Right atrium auricular region (tissue), 2 donors: ENCODE measurements at places on chromosomes 16 and 17. TPM values are rescaled to one million over a fixed set of nuclear protein-coding genes. Genes with fewer than 3 reads are reported as not detected.

GRCh38 chr16:68374246-68374805 is 63.5 kb downstream of the PRMT7 start:
- H3K4me1 ChIP-seq = no peaks in the 10 kb centered on the region
- no peak overlapping the region for H3K4me3 ChIP-seq
- H3K27me3 ChIP-seq = no peaks in the 10 kb centered on the region
- no peak overlapping the region for H3K27ac ChIP-seq

- H3K27ac ChIP-seq = no peak overlapping the region
- no peaks in the 10 kb centered on the region for H3K27me3 ChIP-seq
- H3K4me3 ChIP-seq = no peak overlapping the region
- DNase-seq = no peak
- H3K36me3 ChIP-seq = no peaks in the 10 kb centered on the region
These were observed 45.2 kb downstream of the TMEM100 start for GRCh38 chr17:55677446-55677845.

The ACSM2A gene
- total RNA-seq = not detected

The LMF1 gene
- 11.9 TPM for total RNA-seq

GRCh38 chr16:12235110-12235509 is 258.6 kb downstream of the SNX29 start:
- no peaks in the 10 kb centered on the region for H3K36me3 ChIP-seq
- H3K4me3 ChIP-seq = no peak overlapping the region
- no peaks in the 10 kb centered on the region for H3K4me1 ChIP-seq
- no peak overlapping the region for H3K27ac ChIP-seq
- no peaks in the 10 kb centered on the region for H3K27me3 ChIP-seq
- DNase-seq = no peak

GRCh38 chr16:64358291-64358690 is 763.6 kb downstream of the CDH11 start:
- no peak overlapping the region for H3K4me3 ChIP-seq
- no peaks in the 10 kb centered on the region for H3K27me3 ChIP-seq
- DNase-seq = no peak
- no peaks in the 10 kb centered on the region for H3K4me1 ChIP-seq
- H3K36me3 ChIP-seq = no peaks in the 10 kb centered on the region

DNA sequence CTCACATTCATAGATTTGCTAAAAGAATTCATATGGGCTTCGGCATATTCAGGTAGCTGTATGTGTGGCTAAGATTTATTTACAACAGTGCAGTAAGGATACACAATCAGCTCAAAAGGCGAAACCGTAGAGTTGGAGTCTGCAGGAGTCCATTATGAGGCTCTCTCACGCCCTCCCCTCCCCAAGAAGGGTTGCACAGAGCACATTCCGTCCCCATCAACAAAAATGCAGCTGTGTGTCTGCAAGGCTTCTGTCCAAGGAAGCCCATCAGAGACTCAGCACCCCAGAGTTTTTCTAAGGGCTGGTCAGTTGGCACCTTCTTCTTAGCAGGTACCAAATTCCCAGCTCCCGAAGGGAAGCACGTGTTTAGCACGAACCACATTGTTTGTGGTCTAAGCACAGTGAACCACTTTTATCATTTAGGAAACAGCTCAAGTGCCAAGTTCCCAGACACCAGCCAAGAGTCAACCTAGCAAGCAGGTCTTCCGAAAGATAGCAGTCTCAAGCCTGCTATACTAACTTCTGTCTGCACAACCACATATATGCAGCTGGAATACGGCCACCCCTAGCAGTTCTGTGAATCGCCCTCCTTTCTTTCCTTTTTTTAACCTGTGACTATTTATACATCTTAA is 28.5 kb upstream of the MEAK7 start:
- peaks cover 34% of the 10 kb centered on the region for H3K4me1 ChIP-seq
- H3K4me3 ChIP-seq = no peak overlapping the region
- DNase-seq = no peak
- peak overlapping the region; percentile 71 for H3K27ac ChIP-seq
- H3K36me3 ChIP-seq = no peaks in the 10 kb centered on the region
- H3K27me3 ChIP-seq = no peaks in the 10 kb centered on the region

GRCh38 chr16:63410594-63410993 is 1374.4 kb upstream of the CDH8 start:
- no peaks in the 10 kb centered on the region for H3K4me1 ChIP-seq
- no peaks in the 10 kb centered on the region for H3K36me3 ChIP-seq
- H3K4me3 ChIP-seq = no peak overlapping the region
- DNase-seq = no peak

DNA sequence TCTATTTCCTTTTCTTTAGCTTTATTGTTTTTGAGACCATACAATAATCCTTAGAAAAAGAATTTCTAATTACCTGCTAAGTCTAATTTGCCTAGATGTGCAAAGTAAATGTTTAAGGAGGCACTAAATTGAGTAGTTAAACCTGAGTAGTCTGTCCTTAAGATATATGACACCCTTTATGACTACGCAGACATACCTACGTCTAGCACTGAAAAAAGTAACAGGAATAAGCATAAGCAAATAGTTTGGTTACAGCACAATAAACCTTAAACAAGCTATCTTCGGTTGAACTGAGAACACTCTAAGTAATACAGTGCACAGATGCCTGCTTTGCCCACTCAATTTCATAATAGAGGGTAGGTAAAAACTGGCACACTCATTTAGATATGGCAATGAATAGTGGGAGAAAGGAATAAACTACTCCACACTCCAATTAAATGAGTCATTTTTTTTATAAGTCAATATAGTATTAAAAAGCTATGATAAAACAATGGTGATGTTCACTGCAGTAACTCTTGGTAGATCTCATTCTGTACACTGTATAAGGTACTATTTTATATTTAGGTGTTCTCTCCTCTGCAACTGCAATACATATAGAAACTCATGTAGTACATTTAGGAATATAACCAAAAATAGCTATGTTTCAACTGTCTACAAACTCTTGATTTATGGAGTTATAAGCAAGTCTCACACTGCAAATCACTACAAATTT is 19.7 kb upstream of the INTS2 start:
- H3K36me3 ChIP-seq = peaks cover 65% of the 10 kb centered on the region
- DNase-seq = no peak
- no peaks in the 10 kb centered on the region for H3K27me3 ChIP-seq
- H3K4me1 ChIP-seq = no peaks in the 10 kb centered on the region
- no peak overlapping the region for H3K27ac ChIP-seq

DNA sequence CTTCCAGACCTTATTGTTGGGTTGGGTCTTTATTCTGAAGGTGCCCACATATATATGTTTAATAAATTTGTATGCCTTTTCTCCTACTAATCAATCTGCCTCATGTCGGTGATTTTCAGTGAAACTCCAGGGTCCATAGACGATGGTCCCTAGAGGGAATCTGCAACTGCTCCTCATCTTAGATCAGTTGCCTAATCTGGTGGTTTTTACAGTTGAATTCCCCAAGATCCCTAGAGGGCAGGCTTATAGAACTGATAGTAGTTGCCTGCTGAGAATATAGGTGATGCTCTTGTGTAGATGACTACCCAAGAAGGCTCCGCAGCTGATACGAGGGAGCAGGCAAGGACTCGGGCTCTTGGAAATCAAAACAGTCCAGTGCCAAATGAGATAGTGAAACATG is 619.2 kb upstream of the C16orf82 start:
- no peaks in the 10 kb centered on the region for H3K4me1 ChIP-seq
- no peak overlapping the region for H3K4me3 ChIP-seq
- DNase-seq = no peak
- no peaks in the 10 kb centered on the region for H3K27me3 ChIP-seq
- H3K27ac ChIP-seq = no peak overlapping the region

DNA sequence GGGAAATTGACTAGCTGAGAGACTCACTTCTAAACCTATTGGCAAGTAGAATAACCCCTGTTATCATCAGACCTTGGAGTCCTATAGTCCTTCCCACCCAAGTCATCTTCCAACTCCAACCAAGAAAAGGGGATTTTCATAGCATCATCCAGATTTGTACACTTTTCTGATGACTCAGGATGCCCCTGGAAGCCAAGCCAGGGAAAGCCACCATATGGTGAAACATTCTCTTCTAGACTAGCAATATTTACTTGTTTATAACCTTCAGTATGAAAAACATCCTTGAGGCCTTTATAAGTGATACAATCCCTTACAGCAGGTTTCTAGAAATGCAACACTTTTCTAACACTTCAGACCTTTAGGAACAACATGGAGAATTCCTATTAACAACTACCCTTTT is 618.8 kb upstream of the CDH11 start:
- no peak for DNase-seq
- H3K27me3 ChIP-seq = no peaks in the 10 kb centered on the region
- H3K27ac ChIP-seq = no peak overlapping the region
- no peaks in the 10 kb centered on the region for H3K4me1 ChIP-seq
- no peaks in the 10 kb centered on the region for H3K36me3 ChIP-seq
- H3K4me3 ChIP-seq = no peak overlapping the region

GRCh38 chr17:30244853-30245385 is 9.4 kb upstream of the SLC6A4 start:
- H3K4me1 ChIP-seq = peaks cover 5% of the 10 kb centered on the region
- no peak overlapping the region for H3K4me3 ChIP-seq
- H3K27me3 ChIP-seq = no peaks in the 10 kb centered on the region
- H3K27ac ChIP-seq = no peak overlapping the region

The CCL16 gene
- not detected for total RNA-seq

DNA sequence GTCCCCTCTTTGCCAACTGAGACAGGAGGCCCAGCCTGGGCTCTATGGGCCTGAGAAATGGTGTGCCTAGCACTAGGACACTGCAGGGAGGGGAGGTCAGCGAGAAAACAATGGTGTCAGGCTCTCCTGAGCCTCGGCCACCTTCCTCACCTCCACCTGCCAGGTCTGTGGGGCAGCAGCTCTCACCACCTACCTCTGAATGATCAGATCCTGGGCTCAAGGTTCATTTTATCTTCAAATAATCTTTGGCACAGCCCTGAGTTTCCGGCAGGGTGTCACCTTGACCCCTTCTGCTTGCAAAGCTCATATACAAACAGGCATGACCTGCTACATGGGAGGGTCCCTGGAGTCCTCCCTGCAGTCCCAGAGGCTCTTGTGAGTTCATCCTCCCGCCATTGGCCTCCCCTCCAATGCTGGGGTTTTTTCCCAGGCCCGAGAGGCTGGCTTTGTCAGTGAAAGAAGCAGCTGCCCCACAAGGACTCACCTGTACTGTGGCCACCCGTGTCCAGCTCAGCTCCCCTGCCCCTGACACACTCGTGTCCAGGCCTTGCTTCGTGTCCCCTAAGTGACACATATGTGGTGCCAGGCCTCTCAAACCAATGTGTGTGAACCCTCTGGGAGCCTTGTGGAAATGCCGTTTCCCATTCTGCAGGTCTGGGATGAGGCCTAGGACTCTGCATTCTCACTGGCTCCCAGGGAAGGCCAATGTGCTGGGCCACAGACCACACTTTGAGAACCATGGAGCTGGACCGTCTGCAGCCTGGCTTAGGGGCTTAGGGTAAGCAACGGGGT is 176.8 kb upstream of the CIBAR2 start:
- H3K4me1 ChIP-seq = no peaks in the 10 kb centered on the region
- DNase-seq = no peak
- H3K36me3 ChIP-seq = no peaks in the 10 kb centered on the region
- no peak overlapping the region for H3K4me3 ChIP-seq
- no peak overlapping the region for H3K27ac ChIP-seq

DNA sequence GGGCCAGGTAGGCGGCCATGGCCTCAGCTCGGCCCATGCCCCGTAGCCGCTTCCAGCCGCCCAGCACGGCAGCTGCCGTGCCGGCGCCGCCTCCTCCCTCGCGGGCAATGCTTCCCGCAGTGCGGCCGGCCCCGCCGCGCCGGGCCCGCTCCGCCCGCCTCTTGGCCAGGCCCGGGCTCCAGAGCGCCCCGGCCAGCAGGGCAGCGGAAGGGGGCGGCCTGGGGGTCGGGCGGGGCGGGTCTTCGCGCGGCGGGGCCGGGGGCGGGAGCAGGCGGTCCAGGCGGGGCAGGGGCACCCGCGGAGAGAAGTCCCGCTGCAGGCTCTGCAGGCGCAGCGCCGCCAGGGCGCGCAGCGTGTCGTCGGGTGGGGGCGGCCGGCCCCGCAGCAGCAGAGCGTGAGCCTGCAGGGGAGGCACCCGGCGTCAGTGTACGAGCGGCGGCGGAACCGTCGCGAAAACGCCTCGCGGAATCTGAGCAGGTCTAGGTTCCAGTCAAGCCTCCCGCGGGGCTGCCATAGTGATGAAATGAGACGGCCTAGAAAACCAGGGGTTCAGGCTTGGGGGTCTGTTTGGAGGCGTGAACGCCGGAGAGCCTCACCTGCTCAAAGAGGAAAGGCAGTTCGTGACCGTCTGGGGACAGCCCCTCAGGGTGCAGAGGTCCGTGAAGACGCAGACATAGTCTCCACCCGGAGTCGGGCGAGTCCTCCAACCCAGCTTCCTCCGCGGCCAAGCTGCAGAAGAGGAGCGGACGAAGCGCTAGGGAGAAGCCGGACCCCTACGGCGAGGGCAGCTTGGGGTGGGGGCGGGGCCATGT is 6.6 kb downstream of the PLEKHH3 start:
- H3K4me1 ChIP-seq = no peaks in the 10 kb centered on the region
- no peak overlapping the region for H3K27ac ChIP-seq
- H3K4me3 ChIP-seq = no peak overlapping the region
- peaks cover 64% of the 10 kb centered on the region for H3K36me3 ChIP-seq

DNA sequence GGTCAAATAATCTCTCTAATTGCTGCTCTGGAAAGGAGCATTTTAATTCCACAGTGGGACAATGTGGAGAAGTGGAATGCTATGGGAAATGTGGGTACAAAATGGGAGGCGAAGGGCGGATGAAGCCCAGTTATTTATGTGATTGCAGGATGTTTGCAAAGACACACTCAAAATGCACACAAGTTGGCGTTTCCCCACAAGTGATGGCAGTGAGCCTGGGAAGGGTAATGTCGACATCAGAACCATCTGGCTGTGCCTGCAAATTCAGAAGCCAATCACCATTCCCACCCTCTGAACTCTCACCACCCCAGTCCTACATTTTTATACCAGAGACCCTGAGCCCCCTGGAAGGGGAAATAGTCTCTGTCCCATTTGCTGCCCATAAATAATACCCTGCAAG is 201.1 kb downstream of the SOX9 start:
- no peaks in the 10 kb centered on the region for H3K27me3 ChIP-seq
- no peaks in the 10 kb centered on the region for H3K4me1 ChIP-seq
- no peak for DNase-seq
- H3K4me3 ChIP-seq = no peak overlapping the region
- H3K36me3 ChIP-seq = no peaks in the 10 kb centered on the region
